ENCODE measurements at places on chromosomes 3 and 15.
A peak's percentile ranks its signal among the peaks of the same experiment; 100 is the strongest.

DNA sequence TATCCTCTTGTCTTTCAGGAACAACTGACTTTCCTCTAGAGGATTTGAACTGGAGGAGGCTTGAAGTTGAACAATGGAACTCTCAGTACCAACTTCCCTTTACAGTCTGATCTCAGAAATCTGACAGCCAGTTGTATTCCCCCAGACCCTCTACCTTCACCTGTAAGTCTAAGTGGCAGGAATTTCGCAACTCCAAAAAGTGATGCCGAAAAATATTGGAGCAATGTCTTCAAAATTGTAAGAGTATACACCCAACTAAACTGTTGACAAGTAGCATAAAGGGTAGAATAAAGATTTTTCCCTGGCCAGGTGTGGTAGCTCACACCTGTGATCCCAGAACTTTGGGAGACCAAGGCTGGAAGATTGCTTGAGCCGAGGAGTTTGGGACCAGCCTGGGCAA lies 69.1 kb upstream of the CFAP20DC start:
- DNase-seq = no peak

DNA sequence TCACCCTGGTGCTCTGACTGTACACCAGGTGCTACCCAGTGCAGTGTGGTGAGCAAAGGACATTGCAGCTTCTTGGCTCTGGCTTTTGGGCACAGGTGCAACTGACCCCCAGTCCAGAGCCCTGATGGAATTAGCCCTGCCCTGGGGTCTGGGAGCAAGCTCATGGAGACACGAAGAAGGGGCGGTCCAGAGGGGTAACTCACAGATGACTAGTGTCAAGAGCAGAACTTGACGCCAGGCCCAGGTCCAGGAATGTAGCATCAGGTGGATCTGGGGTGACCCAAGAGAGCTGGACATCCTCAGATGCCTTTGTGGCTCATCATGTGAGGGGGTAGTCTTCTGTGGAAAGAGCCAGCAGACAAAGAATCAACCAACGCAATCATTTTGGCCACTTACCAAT lies 88.9 kb downstream of the ASB7 start:
- no peak for DNase-seq

GRCh38 chr15:47736143-47736786 lies 19.0 kb downstream of the SEMA6D start:
- no peak for DNase-seq

DNA sequence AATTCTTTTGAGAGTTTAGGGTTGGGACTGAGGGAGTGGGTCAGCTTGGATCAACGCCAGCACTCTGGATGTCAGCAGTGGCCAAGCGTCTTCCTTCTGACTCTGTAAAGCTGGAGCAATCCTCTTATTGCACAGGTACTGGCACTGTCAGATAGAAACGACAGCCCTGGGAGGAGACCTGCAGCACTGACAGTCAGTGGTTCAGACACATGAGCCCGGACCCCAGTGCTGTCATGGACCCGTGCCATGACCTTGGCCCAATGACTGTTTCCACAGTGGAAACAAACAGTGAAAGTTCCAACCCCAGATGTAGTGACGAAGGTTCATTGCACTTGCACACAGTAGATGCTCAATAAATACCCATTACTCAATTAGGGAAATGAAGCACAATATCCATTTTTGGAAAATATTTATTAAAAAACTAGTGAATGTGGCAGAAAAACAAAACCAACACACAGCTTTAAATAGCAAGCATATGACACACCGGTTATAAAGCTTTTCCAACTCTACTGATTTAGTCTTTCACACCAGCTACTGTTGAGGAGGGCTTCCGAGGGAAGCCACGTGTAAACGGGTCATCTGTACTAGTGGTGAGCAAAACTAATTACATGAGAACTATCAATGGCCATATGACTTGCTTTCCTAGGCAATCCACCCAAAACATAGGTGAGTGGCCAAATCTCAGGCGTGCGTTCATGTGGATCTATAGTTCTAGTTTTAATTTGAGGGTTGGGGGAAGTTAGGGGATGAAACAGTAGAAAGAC lies 22.1 kb downstream of the SIAH2 start:
- DNase-seq = no peak

- no peak for DNase-seq
Observed at GRCh38 chr15:85480923-85481322, 100.5 kb downstream of the AKAP13 start.

DNA sequence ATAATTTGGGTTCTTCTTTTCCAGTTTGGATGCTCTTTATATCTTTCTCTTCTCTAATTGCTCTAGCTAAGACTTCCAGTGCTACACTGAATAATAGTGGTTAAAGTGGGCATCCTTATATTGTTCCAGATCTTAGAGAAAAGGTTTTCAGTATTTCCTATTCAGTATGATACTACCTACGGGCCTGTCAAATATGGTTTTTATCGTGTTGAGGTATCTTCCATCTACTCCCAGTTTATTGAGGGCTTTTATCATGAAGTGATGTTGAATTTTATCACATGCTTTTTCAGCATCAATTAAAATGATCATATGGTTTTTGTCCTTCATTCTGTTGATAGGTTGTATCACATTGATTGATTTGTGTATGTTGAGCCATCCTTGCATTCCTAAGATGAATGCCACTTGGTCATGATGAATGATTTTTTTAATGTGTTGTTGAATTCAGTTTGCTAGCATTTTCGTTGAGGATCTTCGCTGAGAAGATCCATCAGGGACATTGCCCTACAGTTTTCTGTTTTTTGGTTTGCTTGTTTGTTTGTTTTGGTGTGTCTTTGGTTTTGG lies 3.0 kb upstream of the LRRC34 start:
- DNase-seq = no peak

- no peak for DNase-seq
Observed at GRCh38 chr15:66359740-66360139, 3.3 kb upstream of the TIPIN start.

GRCh38 chr15:86155551-86155950 lies 75.9 kb downstream of the AGBL1 start:
- DNase-seq = no peak

- peak; percentile 50 for DNase-seq
Observed at GRCh38 chr3:30681649-30682211, 75.3 kb downstream of the TGFBR2 start.

DNA sequence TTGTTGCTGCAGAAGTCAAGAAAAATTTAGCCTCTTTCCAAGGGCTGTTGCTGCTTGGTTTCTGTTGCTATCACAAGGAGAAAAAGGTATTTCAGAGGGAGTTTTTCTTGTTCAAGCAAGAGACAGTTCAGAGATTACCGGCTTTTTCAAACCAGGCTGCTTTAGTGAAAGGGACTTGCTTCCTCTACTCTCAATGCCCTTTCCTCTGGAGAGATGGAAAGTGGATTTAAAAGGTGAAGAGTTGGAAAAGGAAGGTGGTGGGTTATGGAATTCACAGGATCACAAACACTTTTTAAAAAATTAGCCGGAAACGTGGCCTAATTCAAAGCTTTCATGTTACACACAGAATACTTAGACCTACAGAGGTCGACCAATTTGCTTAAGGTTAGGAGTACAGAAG lies 1.1 kb downstream of the PARP6 start:
- no peak for DNase-seq

DNA sequence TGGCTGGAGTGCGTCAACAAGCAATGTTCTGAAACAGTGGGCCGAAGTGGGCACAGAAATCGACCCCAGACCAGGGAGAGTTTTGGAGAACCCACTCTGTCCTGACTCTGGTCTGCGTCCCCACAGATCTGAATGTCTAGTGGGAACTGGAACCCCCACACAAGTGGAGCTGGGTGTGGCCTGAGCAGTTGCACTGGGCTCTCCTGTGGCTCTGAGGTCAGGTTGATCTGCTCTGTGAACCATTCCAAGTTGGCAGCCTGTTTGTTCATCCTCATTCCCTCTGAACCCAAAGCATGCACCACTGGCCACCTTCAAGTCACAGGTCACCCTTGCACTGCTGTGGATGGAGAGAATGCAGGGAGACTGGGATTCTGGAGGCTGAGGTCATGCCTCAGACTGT lies 60.5 kb downstream of the STARD5 start:
- DNase-seq = no peak

GRCh38 chr3:108662142-108662738 lies 72.7 kb downstream of the DZIP3 start:
- peak; percentile 83 for DNase-seq

- DNase-seq = no peak
Observed at GRCh38 chr3:107797586-107797985, 274.8 kb downstream of the BBX start.

GRCh38 chr15:59371458-59372351 lies 966 bp downstream of the MYO1E start:
- DNase-seq = no peak

GRCh38 chr3:4750306-4750968 lies 228.8 kb upstream of the BHLHE40 start:
- DNase-seq = peak; percentile 48

GRCh38 chr15:34359416-34359815 lies 7.6 kb downstream of the LPCAT4 start:
- no peak for DNase-seq

DNA sequence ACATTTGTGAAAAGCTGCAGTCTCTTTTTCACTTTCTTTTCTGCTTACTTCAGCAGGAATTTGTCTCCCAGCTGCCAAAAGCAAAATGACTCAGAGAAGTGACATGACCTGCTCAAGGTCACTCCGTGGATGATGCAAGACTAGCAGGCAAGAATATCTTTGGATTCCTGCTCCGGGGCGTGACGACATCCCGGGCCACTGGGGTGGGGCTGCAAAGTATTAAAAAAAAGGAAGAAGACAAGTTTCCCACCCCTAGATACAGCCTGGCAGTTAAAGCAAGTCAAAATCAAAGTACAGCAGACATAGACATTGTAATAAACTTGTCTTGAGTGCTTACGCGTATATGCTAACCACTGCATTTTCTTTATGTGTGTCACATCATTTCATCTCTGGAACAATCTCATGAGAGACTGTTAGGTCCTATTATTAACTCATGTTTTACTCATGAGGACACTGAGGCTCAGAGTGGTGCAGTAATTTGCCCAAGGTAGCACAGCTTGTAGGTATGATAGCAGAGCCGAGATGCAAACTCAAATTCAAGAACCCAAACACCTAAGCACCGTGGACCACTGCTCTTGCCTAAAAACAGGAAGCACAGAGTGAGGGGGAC lies 485.2 kb upstream of the PROK2 start:
- peak; percentile 98 for DNase-seq

DNA sequence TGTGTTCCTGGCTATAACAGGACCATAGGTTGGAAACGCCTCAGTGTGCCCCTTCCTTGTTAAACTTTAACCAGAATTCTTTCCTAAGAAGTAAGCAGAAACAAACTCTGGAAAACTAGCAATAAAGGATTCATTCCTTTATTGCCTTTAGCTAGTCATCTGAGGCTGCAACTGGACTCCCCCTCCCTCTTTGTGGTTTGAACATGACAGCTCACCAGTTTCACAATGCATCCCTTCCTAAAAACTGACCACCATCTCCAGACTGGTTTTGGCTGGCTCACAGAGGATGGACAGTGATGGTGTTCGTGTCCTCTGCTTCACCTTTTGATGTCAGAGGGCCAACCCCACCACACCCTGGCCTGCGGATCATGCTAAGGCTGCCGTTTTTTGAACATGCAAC lies 27.9 kb upstream of the TGFBR2 start:
- DNase-seq = peak; percentile 99

DNA sequence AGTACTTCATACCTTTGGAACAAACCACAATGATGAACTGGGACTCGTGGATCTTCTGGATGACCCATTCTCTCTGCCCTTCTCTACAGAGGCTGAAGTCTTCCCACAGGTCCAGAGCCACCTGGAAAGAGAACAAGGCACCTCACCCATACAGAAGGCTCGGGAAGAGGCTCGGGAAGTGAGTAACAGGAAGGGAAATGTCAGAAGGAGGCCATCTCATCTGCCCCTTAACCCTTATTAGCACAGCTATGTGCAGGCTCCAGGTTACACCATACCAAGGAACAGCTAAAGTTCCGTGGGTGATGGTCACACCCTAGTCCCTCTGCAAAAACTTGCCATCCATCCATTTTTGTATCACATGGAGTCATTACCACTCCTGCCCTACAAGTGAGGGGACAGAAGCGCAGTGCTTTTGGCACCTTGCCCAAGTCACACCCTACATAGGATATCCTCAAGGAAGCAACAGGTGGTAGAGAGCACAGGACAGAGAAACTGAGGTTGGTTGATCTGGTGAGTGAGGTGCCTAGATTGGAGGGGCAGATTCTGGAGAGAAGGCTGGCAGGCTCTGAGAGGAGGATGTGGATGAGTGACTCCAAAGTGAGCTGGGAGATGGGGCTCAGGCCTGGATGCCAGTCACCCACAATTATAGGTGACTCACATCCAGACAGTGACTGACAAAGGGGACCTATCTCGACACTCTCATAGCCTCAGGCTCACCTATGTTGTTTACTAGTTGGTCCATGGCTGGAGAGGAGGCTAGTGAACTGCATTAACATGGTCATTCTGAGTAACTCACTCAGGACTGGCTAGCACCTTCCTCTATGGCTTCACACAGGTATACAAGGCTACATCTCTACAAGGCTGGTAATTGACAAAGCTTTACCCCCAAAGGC lies 38.2 kb downstream of the SPATA12 start:
- no peak for DNase-seq

- peak; percentile 47 for DNase-seq
Observed at GRCh38 chr3:65713016-65713415, 325.7 kb downstream of the MAGI1 start.

DNA sequence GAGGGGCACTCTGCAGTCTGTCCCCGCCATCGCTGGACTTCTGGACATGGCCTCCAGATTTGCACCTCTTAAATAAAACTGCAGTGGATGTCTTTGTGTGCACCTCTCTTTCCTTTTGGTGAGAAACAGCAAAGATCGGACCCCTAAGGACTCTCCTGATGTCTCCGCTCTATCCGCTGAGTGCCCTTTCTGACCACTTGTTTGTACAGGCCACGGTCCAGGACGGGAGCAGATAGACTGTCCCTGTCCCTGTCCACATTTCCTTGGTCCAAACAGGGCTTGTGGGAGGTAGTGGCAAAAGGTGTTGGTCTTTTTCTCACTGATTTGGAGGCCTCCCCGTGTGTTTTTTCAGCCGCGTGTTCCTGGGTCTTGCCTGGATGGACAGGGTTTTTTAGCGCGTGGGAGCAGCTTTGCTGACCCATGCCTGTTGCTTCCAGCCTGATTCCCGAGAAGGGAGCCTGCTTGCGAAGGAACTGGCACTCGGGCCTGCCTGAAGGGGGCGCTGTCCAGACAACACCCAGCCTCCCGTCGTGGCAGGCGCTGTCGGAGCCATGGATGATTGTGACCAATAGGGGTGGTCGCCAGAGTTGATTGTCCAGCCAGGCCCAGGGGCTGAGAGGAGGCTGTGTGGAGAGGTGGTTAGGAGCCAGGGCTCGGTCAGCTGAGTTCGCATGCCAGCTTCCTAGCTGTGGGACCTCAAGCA lies 13.2 kb upstream of the STAB1 start:
- peak; percentile 34 for DNase-seq

- no peak for DNase-seq
Observed at GRCh38 chr3:13716540-13717221, 163.2 kb downstream of the WNT7A start.

GRCh38 chr3:24394754-24395153 lies 99.9 kb downstream of the THRB start:
- no peak for DNase-seq

GRCh38 chr3:128222796-128223385 lies 69.6 kb downstream of the EEFSEC start:
- peak; percentile 8 for DNase-seq
